ENCODE measurements at places on chromosomes 12 and 14. TPM values are rescaled to one million over a fixed set of nuclear protein-coding genes. Genes with fewer than 3 reads are reported as not detected.

DNA sequence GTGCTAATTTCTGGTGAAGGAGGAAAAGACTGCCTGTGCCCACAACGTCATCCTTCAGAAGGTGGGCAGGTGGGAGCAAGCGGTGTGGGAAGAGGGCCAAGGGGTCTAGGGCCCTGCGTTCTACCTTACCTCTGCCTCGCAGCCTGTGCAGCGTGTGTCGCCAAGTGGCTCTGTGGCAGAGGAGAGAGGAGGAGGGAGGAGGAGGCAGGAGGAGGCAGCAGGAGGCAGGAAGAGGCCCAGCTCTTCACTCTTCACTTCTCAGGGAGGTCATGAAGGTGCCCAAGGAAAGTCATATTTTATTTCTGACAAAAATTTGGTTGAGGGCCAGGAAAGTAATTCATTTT is 177.9 kb downstream of the MYRFL start:
- DNase-seq = no peak

Gene CLEC6A
- not detected for total RNA-seq

- no peak for DNase-seq
Observed at GRCh38 chr12:59650588-59651228, 54.9 kb downstream of the SLC16A7 start.

DNA sequence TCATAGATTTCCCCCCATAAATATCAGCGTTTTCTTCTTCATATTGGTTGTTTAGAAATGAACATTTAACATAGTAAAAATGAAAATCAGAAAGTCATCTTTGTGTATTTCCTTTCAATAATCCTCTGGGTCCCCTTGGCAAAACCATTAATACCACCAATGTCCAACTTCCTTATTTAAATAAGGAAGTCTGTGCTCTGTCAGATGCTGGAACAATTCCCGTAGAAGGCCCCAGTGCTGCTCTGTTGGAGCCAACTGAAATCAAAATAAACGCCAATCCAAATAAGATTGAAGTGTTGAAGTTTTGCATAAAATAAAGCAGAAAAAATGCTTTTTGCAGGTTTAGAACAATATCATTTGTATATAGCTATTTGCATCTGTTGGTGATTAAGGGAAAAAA is 93.1 kb downstream of the PPM1H start:
- no peak for DNase-seq

DNA sequence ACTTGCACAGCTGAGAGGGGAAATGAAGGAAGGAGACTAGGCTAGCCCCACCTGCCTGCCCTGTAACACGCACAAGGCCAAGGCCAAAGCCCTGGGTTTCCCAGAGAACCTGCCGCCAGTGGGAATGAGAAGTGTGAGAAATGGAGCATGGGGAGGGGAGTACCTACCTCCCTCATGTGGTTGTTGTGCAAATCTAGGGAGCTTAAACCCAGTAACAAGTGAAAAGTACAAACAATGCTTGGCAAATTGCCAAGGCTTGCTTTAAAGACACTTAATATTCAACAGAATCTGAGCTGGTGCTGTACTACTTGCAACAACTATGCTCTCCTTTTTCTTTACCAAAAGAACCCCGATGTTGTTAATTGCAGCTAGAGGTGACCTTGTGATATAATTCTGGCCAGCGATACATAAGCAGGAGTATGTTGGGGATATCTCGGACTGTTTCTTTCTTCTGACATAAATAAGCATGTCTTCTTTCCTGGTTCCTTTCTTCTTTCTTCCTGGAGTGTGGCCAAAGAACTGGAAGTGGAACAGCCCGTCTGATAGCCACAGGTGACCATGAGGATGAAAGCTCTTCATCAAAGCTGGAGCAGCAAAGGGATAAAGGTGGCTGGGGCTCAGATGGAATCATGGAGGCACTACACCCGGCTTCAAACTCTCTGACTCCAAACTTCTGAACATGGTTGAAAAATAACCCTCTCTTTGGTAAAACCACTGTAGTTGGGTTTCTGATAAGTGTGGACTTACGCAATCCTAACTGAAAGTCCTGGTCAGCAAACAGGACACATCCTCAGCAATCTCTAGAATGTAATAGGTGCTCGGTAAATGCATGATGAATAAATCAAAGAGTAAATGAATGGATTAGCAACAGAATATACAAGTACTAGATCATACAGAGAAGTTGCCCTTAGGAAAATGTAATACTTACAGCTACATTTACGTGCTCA is 207.9 kb downstream of the NUAK1 start:
- no peak for DNase-seq

Gene PLEKHD1
- 0.30 TPM for total RNA-seq

- DNase-seq = no peak
Observed at GRCh38 chr12:116969615-116970585, 59.1 kb downstream of the FBXW8 start.

- DNase-seq = no peak
Observed at GRCh38 chr12:60872850-60873713, 1277.3 kb downstream of the SLC16A7 start.

Gene GPR65
- 2.8 TPM for total RNA-seq

- DNase-seq = no peak
Observed at GRCh38 chr12:27236498-27236897, 7.6 kb upstream of the STK38L start.

DNA sequence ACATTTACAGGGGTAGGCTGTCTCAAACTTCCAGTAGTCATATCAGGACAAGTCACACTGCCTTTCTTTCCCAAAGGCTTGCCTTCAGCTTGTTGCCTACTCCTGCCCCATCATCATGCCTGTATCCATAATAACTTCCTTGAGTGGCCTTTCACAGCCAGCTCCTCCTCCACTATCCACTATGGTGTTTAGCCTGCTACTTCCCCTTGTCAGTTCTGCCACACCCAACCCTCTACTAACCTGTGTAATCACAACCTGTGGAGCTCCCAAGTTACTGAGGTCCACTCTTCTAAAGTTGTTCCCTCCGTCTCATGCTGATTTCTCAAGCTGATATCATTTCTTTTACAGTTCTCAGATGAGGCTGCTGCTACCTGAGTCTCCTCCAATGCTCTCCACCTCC is 159.9 kb downstream of the BMP4 start:
- no peak for DNase-seq

Gene SLCO1C1
- total RNA-seq = 4.3 TPM

DNA sequence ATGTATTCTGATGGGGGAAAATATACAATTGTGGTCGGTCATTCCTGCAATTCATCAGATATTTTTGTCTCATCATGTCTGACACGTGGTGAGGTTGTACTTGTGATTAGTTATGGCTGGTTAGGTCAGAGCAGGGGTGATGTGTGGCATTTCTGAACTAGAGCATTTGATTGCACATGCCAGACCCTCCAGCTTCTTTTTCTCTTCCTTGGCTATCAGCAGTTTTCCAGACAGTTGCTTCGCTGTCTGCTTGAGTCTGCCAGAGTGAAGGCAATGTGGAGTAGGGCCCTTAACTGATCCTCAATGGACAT is 25.9 kb downstream of the TMEM117 start:
- no peak for DNase-seq

- peak; percentile 79 for DNase-seq
Observed at GRCh38 chr14:103517721-103518421, 4.8 kb downstream of the CKB start.

GRCh38 chr12:70246580-70246979 is 3.3 kb downstream of the CNOT2 start:
- DNase-seq = no peak

Gene TMCC3
- 15.5 TPM for total RNA-seq

GRCh38 chr12:54629925-54630324 is 4.8 kb downstream of the LACRT start:
- no peak for DNase-seq

- peak; percentile 56 for DNase-seq
Observed at GRCh38 chr12:32877601-32878459, 18.7 kb downstream of the PKP2 start.

Gene TTC9
- 2.9 TPM for total RNA-seq

DNA sequence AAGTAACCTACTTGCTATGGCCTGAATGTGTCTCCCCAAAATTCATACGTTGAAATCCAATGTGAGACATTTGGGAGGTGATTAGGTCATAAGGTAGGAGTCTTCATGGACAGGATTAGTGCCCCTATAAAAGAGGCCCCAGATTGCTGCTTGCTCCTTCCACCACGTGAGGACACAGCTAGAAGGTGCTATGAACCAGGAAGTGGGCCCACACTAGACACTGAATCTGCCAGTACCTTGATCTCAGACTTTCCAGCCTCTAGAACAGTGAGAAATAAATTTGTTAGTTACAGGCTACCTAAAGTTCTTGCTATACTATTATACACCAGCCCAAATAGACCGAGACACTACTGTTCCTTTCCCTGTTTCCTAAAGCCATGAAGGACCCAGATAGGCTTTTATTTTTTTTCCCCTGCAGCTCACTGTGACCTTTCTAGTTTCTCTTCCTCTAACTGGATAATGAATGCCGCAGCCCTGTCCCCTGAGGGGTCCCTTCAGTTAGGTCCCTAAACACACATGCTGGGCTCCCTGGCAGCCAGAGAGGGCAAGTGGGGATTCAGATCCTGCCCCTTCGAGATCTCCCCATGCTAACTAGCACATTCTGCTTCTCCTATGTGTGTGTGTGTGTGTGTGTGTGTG is 19.3 kb downstream of the SLC25A3 start:
- no peak for DNase-seq

Gene C1RL
- 82.0 TPM for total RNA-seq

DNA sequence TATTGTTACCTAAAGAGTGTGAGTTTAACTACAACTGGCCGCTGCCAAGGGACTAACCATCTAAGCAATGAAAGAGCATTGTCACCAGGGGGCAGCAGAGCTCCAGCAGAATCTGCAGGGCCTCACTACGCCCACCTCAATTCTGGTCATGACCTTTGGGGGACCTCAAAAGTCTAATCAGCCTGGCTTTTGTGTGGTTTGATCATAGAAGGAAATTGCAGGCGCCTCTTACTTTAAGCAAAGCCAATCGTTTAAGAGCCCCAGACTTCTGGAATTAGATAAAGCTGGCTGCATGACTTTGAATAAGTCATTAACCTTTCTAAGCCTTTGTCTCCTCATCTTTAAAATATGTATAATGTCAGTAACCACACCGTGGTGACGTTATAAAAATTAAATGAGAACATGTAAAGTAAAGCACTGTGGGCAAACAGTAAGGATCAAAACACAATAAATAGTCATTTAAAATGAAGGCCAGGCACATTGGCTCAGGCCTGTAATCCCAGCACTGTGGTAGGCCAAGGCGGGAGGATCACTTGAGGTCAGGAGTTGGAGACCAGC is 58.6 kb downstream of the TBX3 start:
- no peak for DNase-seq

DNA sequence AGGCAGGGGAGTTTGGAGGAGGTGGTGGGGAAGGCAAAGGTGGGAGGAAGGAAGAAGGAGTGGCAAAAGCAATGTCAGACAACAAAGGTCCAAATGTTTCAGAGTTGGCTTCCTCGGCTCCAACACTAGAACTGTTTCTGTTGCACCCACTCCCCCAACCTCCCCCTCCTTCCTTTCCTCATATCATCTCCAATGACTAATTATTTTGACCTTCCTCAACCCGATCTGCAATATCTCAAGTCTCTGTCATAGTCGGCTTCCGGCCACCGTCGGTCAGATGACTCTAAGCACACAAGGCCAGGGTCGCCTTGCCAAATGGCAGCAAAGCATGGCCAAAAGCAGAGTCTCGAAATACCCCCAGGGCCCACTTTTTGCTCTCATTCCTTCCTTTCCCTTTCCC is 637.0 kb upstream of the TBX3 start:
- DNase-seq = peak; percentile 72

DNA sequence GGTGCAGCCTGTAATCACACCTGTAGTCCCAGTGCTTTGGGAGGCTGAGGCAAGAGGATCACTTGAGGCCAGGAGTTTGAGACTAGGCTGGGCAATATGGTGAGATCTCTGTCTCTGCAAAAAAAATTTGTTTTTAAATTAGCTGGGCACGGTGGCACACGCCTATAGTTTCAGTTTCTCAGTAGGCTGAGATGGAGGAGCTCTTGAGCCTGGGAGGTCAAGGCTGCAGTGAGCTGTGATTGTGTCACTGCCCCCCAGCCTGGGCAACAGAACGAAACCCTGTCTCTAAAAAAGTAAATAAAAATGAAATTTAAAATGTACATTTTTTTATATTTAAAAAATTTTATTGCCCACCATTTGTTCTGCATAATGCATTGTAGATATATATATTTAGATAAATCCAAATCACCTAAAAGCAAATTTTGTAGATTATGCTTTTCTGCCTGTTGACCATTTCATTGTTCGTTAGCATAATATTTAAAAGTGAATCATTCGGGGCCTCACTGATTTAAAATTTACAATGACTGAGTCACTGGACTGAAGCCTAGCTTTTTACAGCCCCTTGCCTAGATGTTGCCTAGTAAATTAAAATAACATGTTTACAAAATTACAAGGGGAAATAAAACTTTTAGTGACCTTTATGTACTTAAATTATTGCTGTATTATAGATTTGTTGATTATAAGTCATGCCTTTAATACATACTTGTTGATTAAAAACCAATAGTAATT is 87.9 kb downstream of the USP15 start:
- no peak for DNase-seq

Gene CELA1
- not detected for total RNA-seq

DNA sequence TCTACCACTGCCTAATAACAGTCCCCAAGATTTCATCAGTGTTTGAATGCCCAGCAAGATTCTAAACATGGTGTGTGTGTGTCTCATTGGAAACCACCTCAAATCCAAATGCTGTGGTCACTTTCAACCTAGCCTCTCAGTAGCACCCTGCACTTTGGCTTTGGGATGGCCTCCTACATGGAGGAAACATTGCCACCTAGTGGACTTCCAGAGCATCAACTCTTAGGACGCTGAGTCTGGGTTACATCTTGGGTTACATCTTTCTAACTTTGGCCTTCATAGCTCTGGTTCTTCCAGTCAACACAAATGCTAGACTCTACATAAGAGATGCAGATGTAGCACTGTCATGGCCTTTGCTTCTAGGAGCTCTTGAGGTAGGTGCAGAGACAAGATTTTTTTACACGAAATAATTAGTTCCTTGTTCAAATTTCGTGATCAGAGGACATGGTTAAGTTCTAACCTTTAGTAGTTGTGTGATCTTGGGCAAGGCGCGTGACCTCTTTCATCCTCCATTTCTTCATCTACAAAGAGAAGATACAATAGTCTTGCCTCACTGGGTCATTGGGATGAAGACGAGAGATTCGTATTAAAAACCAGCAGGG is 113.5 kb upstream of the VASH1 start:
- DNase-seq = no peak

Gene ADSS1
- total RNA-seq = 44.8 TPM

GRCh38 chr14:21449899-21450216 is 6.1 kb downstream of the CHD8 start:
- no peak for DNase-seq

DNA sequence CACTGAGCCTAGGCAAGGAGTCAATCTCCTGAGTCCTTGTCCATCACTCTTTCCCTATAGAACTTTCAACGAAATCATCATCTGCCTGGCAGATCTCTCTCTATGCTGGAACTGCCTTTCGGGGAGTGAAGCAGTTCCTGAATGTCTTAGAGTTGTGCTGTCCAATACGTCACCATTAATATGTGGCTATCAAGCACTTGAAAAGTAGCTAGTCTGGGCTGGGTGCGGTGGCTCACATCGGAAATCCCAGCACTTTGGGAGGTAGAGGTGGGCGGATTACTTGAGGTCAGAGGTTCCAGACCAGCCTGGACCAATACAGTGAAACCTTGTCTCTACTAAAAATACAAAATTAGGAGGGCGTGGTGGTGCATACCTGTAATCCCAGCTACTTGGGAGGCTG is 35.1 kb downstream of the NRDE2 start:
- DNase-seq = no peak

Gene LMO3
- total RNA-seq = 28.2 TPM

- no peak for DNase-seq
Observed at GRCh38 chr14:22610931-22611330, 12.8 kb downstream of the ABHD4 start.
